ENCODE measurements at places on chromosomes 5 and 9.

DNA sequence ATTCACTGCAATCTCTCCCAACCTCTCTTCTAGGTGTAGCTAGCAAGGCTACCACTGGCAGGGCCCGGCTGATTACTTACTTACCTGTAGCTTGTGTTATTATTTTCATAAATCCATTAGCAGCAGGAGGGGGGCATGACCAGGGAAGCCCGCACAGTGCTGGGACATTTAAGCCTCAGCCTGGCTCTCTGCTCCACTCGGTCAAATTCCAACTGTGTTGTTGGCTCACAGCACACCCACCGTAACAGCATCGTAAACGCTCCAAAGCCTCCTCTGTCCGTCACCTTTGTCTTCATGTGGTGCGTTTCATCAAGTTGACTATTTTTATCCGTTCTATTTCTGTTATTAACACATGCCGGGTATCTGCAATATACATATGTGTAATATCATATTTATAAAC lies 264.7 kb downstream of the NSG2 start:
- no peak for DNase-seq

DNA sequence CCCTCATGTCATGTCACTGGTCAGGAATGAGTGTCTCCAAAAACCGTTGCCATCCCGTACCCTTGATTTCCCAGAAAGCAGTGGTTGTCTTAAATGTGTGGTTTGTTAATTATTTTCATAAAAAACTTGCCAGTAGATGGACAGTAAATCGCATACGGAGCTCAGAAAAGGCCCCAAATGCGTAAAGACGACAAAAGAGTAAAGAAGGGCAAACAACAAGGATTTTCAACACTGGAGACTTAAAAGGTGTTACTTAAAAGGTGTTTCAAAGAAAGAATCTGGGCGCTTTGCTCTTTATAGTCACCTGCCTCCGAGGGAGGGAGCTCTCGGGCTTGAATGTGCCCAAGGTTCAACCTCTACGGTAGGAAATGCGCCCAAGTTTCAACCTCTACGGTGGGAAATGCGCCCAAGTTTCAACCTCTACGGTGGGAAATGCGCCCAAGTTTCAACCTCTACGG lies 734 bp downstream of the KIF27 start:
- DNase-seq = peak; percentile 46

GRCh38 chr5:41794471-41794870 lies 75.8 kb downstream of the OXCT1 start:
- no peak for DNase-seq

- no peak for DNase-seq
Measured at GRCh38 chr5:15447209-15447608, 52.8 kb upstream of the FBXL7 start.

GRCh38 chr9:127170652-127171051 lies 48.2 kb upstream of the ANGPTL2 start:
- no peak for DNase-seq

DNA sequence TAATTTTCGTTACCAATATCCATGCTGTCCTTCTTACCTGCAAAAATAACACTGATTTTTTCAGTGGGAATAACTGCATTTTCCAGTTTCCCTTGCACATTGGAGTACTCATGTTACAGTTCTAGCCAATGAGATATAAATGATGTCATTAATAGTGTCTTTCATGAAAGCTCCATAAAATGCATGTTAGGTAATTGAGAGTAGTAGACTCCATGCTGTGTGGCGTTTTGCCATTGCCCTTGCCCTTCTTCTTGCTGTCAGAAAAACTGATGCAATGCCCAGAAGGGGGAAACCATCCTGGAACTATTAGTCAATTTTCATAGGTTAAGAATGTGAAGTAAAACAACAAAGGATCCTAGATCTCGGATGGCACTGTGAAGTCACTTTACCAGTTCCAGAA lies 1765.3 kb downstream of the EFNA5 start:
- DNase-seq = no peak

- no peak for DNase-seq
Measured at GRCh38 chr5:102380174-102380573, 84.1 kb upstream of the SLCO4C1 start.

- DNase-seq = no peak
Measured at GRCh38 chr5:179767496-179768100, 26.2 kb upstream of the LTC4S start.

DNA sequence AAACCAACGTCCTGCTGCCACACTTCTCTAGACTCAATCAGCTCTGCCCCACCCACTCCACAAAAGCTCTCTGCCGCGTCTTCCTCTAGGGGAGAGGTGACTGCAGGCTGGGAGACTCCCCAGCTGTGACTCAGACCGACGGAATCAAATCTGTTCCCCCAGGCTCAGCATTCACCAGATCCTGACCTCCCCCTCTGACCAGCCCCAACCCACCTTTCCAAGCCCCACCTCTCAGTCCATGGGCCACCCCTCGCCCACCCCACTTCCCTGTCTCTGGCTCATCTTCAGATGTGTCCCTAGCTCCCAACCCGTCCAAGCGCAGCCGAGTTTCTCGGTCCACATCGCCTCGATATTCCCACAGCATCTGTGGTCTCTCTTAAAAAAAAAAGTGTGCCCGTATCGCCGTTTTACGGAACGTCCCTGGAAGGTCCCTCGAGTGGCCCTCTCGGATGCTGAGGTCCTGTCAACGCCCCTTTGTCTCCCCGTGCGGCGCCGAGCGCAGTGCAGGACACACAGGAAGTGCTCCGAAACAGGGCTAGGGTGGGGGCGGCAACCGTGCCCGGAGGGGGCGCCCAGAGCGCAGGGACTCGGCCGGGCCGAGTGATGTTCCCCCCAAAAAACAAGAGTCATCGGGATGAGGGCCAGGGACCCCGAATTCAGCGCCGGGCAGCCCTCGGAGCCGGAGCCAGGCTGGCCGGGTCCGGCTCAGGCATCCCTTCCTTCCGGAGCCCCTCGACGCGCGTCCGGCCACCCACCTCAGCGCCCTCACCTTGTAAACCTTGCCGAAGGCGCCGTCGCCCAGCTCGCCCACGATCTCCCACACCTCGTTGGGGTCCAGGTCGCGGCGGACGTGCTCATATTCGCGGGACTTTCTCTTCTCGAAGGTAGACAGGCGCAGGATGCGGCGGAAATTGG lies 649 bp downstream of the STK10 start:
- peak; percentile 39 for DNase-seq

GRCh38 chr9:74443036-74443750 lies 53.9 kb upstream of the RORB start:
- DNase-seq = no peak

DNA sequence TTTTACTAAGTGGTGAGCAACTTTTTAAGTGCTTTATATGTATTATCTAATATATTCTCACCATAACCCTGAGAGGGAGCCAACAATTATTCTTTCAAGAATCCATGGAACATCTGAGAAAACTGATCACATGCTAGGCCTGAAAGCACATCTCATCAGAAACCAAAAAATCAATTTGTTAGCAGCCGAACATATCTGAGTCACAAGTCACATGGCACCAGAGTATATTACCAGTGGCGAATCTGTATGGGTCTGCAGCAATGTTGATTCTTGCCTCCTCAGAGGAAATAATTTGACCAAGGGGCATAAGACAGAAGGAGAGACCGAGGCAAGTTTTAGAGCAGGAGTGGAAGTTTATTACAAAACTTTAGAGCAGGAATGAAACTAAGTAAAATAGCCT lies 25.3 kb upstream of the SIL1 start:
- DNase-seq = no peak

GRCh38 chr9:122900791-122901190 lies 4.4 kb downstream of the RC3H2 start:
- DNase-seq = no peak

GRCh38 chr5:145723516-145723915 lies 111.6 kb downstream of the PRELID2 start:
- DNase-seq = no peak

DNA sequence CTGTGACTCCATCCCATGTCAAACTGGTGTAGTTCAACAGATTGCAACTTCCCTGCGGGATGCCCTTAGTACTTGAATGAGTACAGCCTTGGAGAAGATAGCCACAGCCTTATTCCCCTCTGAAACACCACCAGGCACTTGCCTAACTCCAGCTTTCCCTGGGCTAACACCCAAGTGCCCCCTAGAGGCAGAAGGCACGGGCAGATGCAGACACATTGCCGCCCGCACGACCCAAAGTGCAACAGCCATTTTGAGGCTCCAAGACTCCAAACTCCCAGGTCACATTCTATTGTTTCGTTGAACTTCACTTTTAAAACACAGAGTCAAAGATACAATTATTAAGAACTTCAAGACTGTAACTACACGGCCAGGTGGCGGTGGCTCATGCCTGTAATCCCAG lies 163.6 kb upstream of the CDH6 start:
- no peak for DNase-seq

DNA sequence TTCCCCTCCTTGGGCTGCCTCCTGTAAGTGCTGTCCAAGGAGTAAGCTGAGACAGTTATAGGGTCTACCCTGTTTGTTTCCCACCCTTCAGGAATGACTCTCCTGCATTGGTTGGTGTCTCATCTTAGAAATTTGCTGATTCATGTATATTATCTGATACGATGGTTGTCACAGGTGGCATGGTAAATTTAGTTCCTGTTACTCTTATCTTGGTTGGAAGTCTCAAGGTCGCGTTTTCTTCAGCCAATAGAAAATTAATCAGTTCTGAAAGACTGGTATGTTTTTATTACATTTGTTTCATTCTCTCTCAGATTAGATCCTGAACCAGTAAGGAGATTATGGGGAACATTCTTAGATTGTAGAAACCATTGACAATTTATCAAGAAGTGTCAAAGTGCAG lies 42.7 kb downstream of the SCGB3A1 start:
- no peak for DNase-seq

GRCh38 chr5:141517880-141518617 lies 29.2 kb downstream of the PCDHGC5 start:
- DNase-seq = no peak

- no peak for DNase-seq
Measured at GRCh38 chr5:157479166-157479565, 19.2 kb downstream of the NIPAL4 start.

Data from hindlimb muscle (tissue), 1 donor.